ENCODE measurements at places on chromosomes 12 and 14.

- H3K27ac ChIP-seq: peak overlapping the region; percentile 63
- H3K4me3 ChIP-seq: no peak overlapping the region
- no peaks in the 10 kb centered on the region for H3K36me3 ChIP-seq
- DNase-seq: no peak
These were observed 22.0 kb downstream of the CD9 start for GRCh38 chr12:6222078-6222654.

DNA sequence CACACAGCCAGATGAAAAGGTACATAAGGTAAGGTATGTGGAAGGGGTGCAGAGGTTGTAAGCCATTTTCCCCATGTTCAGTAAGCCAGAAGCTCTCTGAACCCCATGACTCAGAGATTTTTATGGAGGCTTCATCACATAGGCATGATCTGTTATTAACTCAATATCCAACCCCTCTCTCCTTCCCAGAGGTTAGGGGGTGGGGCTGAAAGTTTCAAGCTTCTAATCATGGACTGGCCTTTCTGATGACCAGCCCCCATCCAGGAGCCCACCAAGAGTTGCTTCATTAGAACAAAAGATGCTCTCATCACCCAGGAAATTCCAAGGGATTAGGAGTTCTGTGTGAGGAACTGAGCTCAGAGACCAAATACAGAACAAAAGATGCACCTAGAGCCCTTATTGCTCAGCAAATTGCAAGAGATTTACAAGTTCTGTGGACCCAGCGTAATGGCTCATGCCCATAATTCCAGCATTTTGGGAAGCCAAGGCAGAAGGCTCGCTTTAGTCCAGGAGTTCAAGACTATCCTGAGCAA, 103.2 kb upstream of the DAAM1 start:
- peaks cover 6% of the 10 kb centered on the region for H3K4me1 ChIP-seq
- H3K27ac ChIP-seq: no peak overlapping the region
- H3K27me3 ChIP-seq: no peaks in the 10 kb centered on the region
- DNase-seq: no peak
- no peaks in the 10 kb centered on the region for H3K36me3 ChIP-seq

DNA sequence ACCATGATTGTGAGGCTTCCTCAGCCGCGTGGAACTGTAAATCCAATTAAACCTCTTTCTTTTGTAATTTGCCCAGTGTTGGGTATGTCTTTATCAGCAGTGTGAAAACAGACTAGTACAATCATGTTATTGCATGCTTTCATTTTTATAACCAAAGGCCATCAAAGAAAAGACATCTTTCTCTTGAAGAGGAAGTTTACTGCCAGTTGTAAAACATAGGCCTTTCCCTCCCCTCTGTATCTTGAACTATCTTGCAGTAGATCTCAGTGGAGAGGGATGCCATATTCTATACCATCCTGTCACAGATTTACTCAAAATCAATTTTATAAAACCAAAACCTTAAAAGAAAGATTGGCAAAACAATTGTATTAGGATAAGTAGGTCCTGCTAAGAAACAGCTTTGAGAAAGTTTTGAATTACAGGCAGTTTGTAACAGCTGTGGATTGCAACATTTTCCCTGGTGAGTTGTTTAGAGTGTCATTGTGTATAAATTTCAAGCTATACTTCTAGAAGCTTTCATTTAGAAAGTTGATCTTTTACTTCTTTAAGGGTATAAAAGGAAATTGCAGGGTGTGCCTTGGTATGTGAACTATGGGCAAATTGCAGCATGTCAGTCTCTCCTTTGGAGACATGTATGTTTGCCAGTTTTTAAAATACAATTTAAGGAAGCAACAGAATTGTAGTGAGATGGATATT, 128.0 kb downstream of the ATP23 start:
- H3K36me3 ChIP-seq: no peaks in the 10 kb centered on the region
- no peaks in the 10 kb centered on the region for H3K27me3 ChIP-seq
- no peak overlapping the region for H3K4me3 ChIP-seq
- no peak for DNase-seq
- no peaks in the 10 kb centered on the region for H3K4me1 ChIP-seq

GRCh38 chr14:63394432-63394831, 75.7 kb upstream of the GPHB5 start:
- H3K27ac ChIP-seq: peak overlapping the region; percentile 12
- H3K36me3 ChIP-seq: peaks cover 34% of the 10 kb centered on the region
- H3K4me1 ChIP-seq: peaks cover 23% of the 10 kb centered on the region
- DNase-seq: no peak

GRCh38 chr12:80166751-80167150, 67.4 kb downstream of the OTOGL start:
- H3K27me3 ChIP-seq: no peaks in the 10 kb centered on the region
- H3K27ac ChIP-seq: no peak overlapping the region
- no peak overlapping the region for H3K4me3 ChIP-seq
- no peaks in the 10 kb centered on the region for H3K36me3 ChIP-seq
- H3K4me1 ChIP-seq: no peaks in the 10 kb centered on the region

DNA sequence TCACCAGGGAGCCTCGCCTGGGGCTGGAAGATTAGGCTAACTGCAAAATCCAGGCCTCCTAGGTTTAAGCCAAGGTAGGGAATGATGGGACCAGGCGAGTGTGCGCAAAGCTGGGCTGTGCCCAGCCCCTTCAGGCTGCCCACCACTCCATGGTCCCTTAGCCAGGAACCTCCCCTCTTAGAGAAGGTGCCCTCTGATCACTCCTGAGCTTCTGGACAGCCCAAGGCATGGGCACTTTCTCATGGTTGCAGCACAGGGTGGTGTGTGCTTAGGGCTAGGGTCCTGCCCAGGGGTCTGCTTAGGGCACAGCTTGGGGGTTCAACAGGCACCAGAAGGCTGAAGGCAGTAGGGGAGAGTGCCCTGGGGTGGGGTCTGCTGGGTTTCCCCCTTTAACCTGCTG, 69.0 kb downstream of the PRIMA1 start:
- peaks cover 6% of the 10 kb centered on the region for H3K27me3 ChIP-seq
- DNase-seq: no peak
- H3K27ac ChIP-seq: no peak overlapping the region
- peaks cover 3% of the 10 kb centered on the region for H3K4me1 ChIP-seq
- peaks cover 3% of the 10 kb centered on the region for H3K36me3 ChIP-seq

- no peak for DNase-seq
- peaks cover 9% of the 10 kb centered on the region for H3K36me3 ChIP-seq
- no peak overlapping the region for H3K4me3 ChIP-seq
These were observed 47.1 kb downstream of the SPATS2 start for GRCh38 chr12:49414364-49414763.

- no peaks in the 10 kb centered on the region for H3K27me3 ChIP-seq
- H3K27ac ChIP-seq: no peak overlapping the region
- H3K4me3 ChIP-seq: no peak overlapping the region
- peaks cover 9% of the 10 kb centered on the region for H3K4me1 ChIP-seq
These were observed 10.8 kb downstream of the DLK1 start for GRCh38 chr14:100737526-100737925.

DNA sequence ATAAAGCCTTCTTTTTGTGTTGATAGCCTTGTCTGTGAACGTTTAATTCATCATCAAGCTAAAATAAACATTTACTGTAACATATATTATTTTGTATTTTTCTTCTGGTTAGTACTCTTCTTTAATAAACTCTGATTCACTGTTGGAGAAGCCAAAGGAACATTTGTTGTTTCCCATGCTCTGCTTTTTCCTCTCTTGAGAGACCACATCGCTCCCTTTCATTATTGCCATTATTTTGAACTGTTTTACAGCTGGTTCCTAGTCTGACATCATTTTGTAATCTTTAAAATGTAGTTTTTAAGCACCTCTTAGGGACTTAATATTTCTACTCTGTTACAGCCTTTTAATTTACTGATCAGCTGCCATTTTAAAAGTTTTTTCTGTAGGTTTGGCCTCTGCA, 301.8 kb downstream of the NPAS3 start:
- DNase-seq: no peak
- H3K4me1 ChIP-seq: no peaks in the 10 kb centered on the region
- no peaks in the 10 kb centered on the region for H3K36me3 ChIP-seq
- H3K27ac ChIP-seq: no peak overlapping the region
- H3K4me3 ChIP-seq: no peak overlapping the region
- peaks cover 3% of the 10 kb centered on the region for H3K27me3 ChIP-seq

GRCh38 chr14:93039649-93040315, 75.9 kb downstream of the ITPK1 start:
- H3K27ac ChIP-seq: no peak overlapping the region
- peaks cover 28% of the 10 kb centered on the region for H3K4me1 ChIP-seq
- H3K27me3 ChIP-seq: no peaks in the 10 kb centered on the region
- H3K4me3 ChIP-seq: no peak overlapping the region
- no peak for DNase-seq
- H3K36me3 ChIP-seq: no peaks in the 10 kb centered on the region

DNA sequence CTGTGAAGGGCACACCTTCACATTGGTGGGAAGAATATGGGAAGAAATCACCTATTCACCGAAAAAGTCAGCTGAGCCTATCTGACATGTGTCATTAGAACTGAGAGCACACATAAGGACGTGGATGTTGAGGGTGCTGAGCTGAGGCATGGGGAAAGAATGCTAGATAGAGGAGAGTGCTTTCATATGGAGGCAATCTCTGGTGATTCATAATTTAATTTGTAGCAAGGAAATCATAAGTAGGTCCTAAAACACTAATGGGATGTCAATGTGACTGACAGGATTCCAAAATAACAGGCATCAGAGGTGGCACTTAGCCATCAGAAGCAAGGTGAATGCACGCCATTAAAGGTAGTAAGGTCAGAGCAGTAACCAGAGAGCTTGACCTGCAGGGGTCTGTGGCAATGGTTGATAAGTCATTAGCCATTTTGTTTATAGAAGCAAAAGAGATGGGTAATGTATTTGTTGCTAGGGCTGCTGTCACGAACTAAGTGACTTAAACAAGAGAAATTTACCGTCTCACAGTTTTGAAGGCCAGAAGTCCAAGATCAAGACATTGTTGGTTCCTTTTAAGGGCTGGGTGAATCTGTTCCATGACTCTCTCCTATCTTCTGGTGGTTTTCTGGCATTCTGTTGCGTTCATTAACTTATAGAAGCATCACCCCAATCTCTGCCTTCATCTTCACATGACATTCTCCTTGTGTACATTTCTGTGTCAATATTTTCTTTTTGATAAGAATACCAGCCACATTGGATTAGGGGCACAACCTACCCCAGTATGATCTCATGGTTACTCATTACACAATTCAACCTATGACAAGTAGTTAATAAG, 69.3 kb downstream of the ANKS1B start:
- peaks cover 5% of the 10 kb centered on the region for H3K4me1 ChIP-seq
- no peak overlapping the region for H3K27ac ChIP-seq
- H3K4me3 ChIP-seq: no peak overlapping the region
- no peaks in the 10 kb centered on the region for H3K36me3 ChIP-seq
- no peaks in the 10 kb centered on the region for H3K27me3 ChIP-seq

- no peak overlapping the region for H3K4me3 ChIP-seq
- no peak for DNase-seq
- no peaks in the 10 kb centered on the region for H3K4me1 ChIP-seq
- H3K27me3 ChIP-seq: peaks cover 5% of the 10 kb centered on the region
- no peaks in the 10 kb centered on the region for H3K36me3 ChIP-seq
These were observed 52.1 kb downstream of the TSPAN11 start for GRCh38 chr12:30978639-30979038.

DNA sequence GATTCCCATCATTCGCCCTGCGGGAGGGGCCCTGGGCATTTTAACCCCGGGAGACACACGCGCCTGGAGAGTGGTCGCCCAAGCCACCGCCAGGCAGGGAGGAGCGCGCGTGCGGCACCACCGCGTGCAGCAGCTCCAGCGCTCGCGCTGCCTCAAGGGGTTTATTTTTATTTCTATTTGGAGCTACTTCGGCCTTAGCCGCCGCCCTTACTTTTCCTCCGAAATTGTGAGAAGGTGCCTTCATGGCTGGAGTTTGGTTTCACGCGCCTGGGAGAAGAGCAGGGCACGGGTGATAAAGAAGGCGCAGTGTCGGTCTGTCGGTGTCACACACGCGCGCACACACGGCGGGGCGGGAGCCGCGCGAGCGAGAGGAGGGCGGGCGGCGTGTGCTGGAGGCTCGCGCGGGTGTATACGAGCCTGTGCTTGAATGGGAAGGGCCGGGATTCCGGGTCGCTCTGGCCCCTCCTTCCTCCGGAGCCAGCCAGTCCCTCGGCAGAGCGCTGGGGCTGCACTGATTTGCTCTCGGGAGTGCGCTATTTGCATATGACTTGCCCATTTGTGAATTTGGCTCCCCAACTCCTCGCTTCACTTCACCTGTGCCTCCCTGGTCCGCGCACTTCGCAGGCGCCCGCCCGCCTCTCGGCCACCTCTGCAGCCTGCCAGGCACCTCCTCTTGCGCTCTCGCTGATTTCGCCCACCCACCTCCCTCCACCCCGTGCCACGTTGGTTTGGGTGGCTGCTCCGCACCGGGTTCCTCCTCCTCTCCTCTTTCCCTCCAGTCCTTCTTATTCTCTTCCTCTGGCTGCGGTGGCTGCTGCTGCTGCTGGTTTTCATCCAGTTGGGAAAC, 932.3 kb downstream of the DIO2 start:
- peaks cover 32% of the 10 kb centered on the region for H3K27me3 ChIP-seq
- no peaks in the 10 kb centered on the region for H3K36me3 ChIP-seq
- peak overlapping the region; percentile 97 for H3K4me3 ChIP-seq
- peaks cover 32% of the 10 kb centered on the region for H3K4me1 ChIP-seq

GRCh38 chr12:5258498-5258897, 173.4 kb upstream of the NTF3 start:
- no peak for DNase-seq
- H3K36me3 ChIP-seq: no peaks in the 10 kb centered on the region
- no peak overlapping the region for H3K4me3 ChIP-seq
- peaks cover 3% of the 10 kb centered on the region for H3K4me1 ChIP-seq
- H3K27ac ChIP-seq: no peak overlapping the region
- peaks cover 51% of the 10 kb centered on the region for H3K27me3 ChIP-seq

GRCh38 chr14:89240414-89240813, 176.6 kb downstream of the FOXN3 start:
- no peak overlapping the region for H3K4me3 ChIP-seq
- DNase-seq: no peak
- H3K36me3 ChIP-seq: peaks cover 2% of the 10 kb centered on the region
- no peaks in the 10 kb centered on the region for H3K4me1 ChIP-seq
- no peak overlapping the region for H3K27ac ChIP-seq
- peaks cover 3% of the 10 kb centered on the region for H3K27me3 ChIP-seq

- H3K4me1 ChIP-seq: peaks cover 34% of the 10 kb centered on the region
- H3K36me3 ChIP-seq: no peaks in the 10 kb centered on the region
- no peak for DNase-seq
- H3K27me3 ChIP-seq: peaks cover 60% of the 10 kb centered on the region
These were observed 91.3 kb downstream of the TSPAN9 start for GRCh38 chr12:3168223-3169221.

DNA sequence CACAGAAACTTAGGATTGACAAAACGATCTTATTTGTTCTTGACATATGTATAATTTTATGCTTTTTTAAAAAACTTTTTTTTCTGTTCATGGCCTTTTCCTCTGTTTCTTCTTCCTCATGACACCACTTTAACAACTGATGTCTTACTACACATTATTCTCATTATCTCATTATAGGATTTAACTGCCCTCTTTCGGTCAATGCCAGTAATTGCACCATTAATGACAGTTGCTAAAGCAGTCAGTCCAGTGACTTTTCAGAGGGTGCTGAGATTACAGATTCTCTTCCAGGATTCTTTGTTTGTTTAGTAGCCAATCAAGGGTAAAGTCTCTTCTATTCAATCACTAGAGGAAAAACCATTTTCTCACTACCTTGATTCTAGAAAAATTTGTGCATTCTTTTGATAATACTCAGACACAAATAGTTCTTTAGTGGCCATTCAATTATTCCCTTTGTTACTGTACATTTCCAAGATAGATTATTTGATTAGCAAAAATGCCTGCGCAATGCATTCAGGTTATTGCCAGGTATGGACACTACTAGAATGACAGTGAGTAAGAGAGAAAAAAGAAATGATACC, 50.1 kb downstream of the KLRG1 start:
- H3K27ac ChIP-seq: no peak overlapping the region
- no peaks in the 10 kb centered on the region for H3K36me3 ChIP-seq
- peaks cover 5% of the 10 kb centered on the region for H3K4me1 ChIP-seq
